ENCODE measurements at places on chromosomes 7 and 10. TPM values are rescaled to one million over a fixed set of nuclear protein-coding genes. Genes with fewer than 3 reads are reported as not detected.

PHKG1 gene
- 49.2 TPM for total RNA-seq

CYP2C19 gene
- not detected for total RNA-seq

REPIN1 gene
- 212 TPM for total RNA-seq

GIMAP6 gene
- total RNA-seq = 10.3 TPM

POMZP3 gene
- 8.0 TPM for total RNA-seq

CPEB3 gene
- 16.9 TPM for total RNA-seq

GRM3 gene
- total RNA-seq = not detected
